ENCODE measurements at places on chromosomes 3 and 15. TPM values are rescaled to one million over a fixed set of nuclear protein-coding genes. Genes with fewer than 3 reads are reported as not detected.

DNA sequence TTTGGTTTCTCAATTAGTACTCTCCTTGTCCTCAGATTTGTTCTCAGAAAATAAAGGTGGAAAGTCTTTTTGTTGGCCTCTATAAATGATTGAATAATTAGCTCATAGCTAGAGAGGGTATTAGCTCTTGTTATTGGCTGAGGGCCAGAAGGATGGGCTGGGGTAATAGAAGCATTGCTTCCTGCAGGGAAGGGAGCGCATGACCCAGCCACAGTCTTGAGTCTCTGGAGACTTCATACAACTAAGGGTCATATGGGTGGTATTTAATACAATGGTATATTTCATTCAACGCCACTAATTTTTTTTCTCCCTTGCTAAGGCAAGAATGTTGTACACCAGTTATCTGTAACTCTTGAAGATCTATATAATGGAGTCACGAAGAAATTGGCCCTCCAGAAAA is 8.4 kb downstream of the DNAJA4 start:
- no peaks in the 10 kb centered on the region for H3K4me1 ChIP-seq
- no peak overlapping the region for H3K4me3 ChIP-seq
- H3K27me3 ChIP-seq: no peaks in the 10 kb centered on the region
- no peak overlapping the region for H3K27ac ChIP-seq
- peaks cover 22% of the 10 kb centered on the region for H3K36me3 ChIP-seq

- H3K4me3 ChIP-seq: no peak overlapping the region
- DNase-seq: no peak
- no peaks in the 10 kb centered on the region for H3K4me1 ChIP-seq
- no peaks in the 10 kb centered on the region for H3K36me3 ChIP-seq
Observed at GRCh38 chr3:53382106-53382505, 34.8 kb upstream of the DCP1A start.

- H3K27me3 ChIP-seq: no peaks in the 10 kb centered on the region
- no peaks in the 10 kb centered on the region for H3K36me3 ChIP-seq
- DNase-seq: no peak
- no peak overlapping the region for H3K4me3 ChIP-seq
- H3K27ac ChIP-seq: no peak overlapping the region
Observed at GRCh38 chr15:83199288-83199687, 8.3 kb downstream of the HDGFL3 start.

GRCh38 chr3:47083786-47084185 is 80.1 kb downstream of the SETD2 start:
- no peak overlapping the region for H3K4me3 ChIP-seq
- no peak overlapping the region for H3K27ac ChIP-seq

DNA sequence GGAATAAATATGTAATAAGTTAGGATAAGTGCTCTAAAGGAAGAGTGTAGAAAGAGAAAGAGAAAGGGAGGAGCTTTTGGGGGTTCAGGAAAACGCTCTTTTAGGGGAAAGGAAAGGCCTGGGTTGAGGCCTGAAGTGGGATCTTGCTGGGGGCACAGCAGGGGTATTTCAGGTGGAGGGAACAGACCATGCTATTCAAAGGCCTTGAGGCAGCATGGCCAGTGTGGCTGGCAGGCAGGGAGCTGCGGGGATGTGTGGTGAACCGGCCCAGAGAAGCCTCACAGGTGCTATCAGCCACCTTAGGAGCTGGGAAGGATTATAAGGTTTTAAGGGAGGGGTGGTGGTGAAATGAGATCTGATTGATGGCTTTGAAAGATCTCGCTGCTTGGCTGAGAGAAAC is 66.6 kb downstream of the LINGO1 start:
- no peaks in the 10 kb centered on the region for H3K27me3 ChIP-seq
- no peak overlapping the region for H3K4me3 ChIP-seq
- no peak overlapping the region for H3K27ac ChIP-seq

DNA sequence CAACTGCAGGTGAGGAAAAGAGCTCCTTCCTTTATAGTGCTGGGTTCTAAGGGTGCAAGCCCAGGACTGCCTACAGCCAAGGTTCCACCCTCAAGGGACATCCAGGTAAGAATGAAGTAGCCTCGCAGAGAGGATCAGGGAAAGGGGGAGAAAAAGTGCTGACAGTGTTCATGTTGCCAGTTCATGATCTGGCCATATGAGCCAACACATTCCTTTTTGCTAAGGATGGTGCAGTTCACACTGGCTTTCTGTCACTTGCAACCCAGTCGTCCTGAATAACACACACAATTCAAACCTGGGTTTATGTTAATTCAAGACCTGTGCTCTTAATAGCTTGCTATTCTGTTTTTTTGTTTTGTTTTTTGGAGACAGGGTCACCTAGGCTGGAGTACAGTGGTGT is 9.0 kb downstream of the CLN6 start:
- peaks cover 4% of the 10 kb centered on the region for H3K36me3 ChIP-seq
- no peaks in the 10 kb centered on the region for H3K4me1 ChIP-seq
- H3K27ac ChIP-seq: no peak overlapping the region

- H3K27me3 ChIP-seq: no peaks in the 10 kb centered on the region
- no peaks in the 10 kb centered on the region for H3K4me1 ChIP-seq
- no peaks in the 10 kb centered on the region for H3K36me3 ChIP-seq
- no peak for DNase-seq
- no peak overlapping the region for H3K27ac ChIP-seq
Observed at GRCh38 chr3:60792249-60792852, 458.9 kb downstream of the FHIT start.

DNA sequence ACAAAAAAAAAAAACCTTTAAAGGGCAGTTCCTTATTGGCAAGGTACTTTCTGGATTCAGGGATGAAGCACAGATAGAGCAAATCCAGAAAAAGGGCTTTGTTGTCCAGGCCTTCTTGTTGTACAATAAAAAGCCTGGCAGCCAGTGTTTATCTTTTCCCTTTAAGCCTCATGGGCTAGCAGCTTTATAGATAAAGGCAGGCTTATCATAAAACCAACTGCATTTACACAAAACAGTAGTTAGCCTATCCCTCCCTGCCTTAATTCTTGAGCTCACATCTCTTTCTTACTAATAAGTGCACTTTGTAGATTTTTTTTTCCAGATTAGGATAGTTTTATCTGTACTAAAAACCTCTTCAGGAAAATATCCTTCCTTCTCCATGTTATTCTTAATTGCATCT is 662.8 kb upstream of the CCDC54 start:
- no peaks in the 10 kb centered on the region for H3K27me3 ChIP-seq
- H3K36me3 ChIP-seq: no peaks in the 10 kb centered on the region
- H3K4me1 ChIP-seq: no peaks in the 10 kb centered on the region
- no peak for DNase-seq

The CDC25A gene
- 0.56 TPM for total RNA-seq

The VPS18 gene
- total RNA-seq: 34.1 TPM

Measured in natural killer cell (primary cell).